HFFc6 (cell line): ENCODE measurements at places on chromosomes 7 and 10.

DNA sequence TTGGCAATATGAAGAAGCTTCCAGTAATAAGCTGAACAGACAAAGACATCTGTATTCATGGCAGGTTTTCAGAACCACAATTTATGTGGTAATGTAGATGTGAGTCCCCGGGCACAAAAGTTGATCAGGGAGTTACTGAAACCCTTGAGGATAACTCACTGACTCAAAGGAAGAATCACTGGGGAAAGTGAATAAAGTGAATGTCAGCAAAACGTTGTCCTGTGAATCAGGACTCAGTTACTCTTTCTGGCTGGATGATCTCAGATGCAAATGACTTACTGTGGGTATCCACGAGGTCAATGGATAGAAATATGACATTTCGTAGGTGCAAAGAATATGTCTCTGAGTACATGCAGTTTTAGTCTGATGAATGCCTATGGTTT lies 172.8 kb upstream of the CTBP2 start:
- no peak for DNase-seq

DNA sequence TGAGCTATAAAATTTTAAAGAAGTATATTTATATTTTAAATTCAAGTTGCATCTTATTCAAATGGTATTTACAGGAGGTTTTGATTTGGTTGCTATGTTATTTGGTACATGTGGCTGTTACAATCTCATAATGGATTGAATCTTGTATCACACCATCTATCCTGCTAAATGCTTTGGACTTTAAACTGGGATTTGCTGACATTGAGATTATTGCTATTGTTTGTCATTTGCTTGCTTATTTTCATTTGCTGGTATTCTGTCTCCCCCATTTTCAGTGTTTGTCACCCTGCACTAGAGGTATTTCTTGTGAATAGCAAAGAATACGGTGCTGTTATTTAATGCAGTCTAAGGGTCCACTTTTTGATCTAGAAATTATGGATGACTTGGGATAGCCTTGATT lies 171.1 kb downstream of the SH2D4B start:
- DNase-seq: no peak

DNA sequence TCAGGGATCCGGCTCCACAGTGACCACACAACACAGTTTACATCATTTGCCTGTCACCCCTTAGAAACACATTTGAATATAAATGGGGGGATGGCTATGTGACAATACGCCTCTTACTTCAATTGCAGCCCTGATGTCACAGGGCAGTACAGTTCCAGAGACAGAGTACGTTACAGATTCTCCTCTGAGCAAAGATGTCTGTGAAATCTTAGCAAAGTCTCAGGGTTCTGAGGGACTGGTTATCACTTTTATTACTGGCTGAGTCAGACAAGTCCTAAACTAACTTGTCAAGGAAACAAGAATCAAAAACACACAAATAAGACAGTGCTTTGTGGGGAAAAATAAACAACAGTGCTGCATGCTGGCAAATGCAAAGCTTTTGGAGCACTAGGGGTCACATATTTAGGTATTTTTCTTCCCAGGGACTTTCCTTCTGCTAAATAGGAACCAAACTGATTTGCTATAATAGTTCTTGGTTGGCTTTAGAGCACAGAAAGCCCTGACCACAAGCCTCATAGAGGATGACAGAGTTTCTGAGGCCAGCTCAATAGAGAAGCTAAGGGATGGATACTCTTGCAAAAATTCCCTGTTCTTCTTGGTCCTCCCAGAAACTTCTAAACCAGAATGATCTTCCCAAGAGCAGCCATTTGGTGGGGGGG lies 501.6 kb downstream of the GRID1 start:
- no peak for DNase-seq

DNA sequence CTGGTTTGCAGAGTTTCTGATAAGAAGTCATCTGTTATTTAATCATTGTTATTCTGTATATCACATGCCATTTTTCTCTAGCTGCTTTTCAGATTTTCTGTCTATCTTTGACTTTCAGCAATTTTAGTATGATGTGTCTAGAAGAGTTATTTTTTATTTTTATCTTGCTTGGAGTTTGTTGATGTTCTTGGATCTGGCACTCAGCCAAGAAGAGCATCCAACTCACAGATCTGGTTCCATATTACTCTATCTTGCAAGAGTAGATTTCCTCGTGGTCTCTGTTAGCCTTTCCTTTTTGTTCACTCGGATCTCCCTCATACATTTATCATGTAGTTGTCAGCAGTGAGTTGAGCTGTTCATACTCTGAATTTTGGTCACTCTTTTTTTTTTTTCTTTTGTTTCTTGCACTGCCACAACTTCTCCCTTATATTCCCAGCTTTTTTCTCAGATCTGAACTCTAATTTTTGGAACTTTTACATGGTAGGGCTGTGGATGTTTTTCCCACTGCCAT lies 54.8 kb upstream of the CALCR start:
- DNase-seq: no peak

DNA sequence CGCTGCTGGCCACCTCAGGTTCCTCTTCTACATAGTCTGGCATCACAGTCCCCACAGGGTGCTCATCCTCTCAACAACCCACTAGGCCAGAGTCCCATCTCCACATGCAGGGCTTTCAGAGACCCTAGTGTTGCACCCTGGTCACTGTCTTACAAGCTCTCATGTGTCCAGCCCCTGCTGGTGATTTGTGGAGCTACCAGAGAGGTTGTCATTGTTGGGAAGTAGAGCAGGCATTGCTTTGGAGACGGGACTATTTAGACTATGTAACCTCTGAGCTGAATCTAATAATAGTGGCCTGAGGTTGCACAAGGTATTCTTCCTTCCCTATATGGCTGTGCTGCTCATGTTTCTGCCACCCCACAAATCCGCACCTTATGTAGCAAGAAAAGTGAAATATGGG lies 135.3 kb upstream of the VWC2 start:
- DNase-seq: no peak

GRCh38 chr7:12674861-12675260 lies 12.6 kb upstream of the ARL4A start:
- no peak for DNase-seq

- peak; percentile 69 for DNase-seq
Observed at GRCh38 chr7:5177060-5177459, 13.0 kb upstream of the WIPI2 start.

DNA sequence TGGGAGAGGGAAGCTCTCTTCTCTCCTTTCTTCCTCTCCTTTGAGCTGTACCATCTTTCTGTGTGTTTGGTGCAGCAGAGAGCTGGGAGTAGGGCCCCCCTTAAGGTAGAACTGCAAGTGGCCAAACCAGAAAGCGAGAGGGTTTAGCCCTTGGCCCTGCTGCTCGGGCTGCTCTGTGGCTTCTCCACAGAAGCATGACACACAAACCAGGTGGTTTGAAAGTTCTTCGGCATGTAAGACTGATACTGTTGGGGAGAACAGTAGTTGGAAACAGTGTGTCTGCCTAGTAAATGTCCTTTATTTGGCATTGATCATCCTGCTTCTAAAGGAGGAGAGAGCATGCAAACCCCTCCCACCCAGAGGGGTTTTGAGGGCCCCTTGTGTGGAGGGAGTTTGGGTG lies 277.8 kb downstream of the CELF2 start:
- no peak for DNase-seq

DNA sequence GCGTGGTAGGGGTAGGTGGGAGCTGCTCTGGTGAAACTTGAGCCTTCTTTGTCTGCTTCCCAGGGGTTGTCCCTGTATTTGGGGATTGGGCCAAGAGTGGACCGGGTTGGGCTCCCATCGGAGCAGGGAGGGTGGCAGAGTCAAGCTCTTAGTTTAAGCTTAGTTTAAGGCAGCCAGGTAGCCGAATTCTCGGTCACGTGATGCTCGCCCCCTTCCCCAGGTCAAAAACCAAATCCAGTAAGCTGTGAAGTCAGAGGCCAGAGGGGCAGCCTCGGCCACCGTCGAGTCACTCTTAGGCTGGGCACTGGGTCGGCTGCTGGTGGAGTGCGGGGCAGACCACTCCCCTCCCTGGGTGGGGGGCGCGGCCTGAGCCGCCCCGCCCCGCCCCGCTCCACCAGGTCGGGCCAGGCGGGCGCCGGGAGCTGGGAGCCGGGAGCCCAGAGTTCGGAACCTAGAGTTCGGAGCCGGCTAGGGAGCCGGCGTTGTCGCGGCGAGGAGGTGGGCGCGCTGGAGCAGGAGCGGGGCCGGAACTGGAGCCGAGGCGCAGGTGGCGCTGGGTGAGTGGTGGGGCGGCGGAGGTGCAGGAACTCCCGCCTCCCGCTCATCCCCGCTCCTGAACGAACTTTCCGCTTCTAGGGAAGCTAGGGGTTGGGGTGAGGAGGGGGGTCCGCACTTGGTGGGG lies 2.8 kb upstream of the LZTS2 start:
- DNase-seq: no peak

DNA sequence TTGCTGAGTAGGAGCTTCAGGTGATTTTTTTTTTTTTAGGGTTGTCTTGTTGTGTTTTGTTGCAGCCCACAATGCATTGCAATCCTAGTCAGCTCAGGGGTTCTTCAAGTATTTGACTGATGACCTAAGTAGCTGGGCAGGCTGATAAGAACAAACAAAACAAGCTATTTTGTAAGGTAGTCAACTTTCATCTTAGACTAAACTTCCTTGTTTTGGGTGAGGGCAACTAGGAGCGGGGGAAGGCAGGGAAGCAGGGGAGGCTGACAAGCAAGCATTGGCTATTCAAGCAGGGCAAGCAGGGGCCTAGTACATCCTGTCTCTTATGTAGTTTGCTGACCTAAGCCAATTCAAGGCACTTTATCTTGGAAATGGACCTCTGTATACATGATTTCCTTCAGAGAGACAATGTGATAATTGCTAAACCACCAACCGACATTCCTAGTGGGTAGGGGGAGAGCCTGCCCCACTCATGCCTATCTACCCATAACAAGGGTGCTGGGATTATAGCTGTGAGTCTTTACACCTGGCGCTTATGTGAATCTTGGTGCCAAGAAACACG lies 163.3 kb upstream of the PRKCQ start:
- DNase-seq: no peak

GRCh38 chr10:62745581-62745980 lies 58.9 kb upstream of the ADO start:
- no peak for DNase-seq

DNA sequence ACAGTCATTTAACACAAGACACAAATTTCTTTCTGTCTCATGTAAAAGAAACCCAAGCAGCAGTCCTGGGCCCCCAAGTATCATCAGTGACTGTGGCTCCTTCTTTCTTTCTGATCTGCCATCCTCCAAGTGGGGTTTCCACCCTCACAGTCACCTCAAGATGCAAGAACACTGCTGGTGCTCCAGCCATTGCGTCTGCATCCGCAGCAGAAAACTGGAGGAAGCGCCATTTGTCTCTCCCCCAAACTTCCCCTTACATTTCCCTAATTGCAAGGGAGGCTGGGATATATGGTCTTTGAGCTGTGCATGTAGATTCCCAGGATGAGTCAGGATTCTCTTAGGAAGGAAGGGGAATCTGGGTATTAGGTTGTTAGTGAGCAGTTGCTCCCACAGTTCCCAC lies 60.9 kb upstream of the GNA12 start:
- no peak for DNase-seq

DNA sequence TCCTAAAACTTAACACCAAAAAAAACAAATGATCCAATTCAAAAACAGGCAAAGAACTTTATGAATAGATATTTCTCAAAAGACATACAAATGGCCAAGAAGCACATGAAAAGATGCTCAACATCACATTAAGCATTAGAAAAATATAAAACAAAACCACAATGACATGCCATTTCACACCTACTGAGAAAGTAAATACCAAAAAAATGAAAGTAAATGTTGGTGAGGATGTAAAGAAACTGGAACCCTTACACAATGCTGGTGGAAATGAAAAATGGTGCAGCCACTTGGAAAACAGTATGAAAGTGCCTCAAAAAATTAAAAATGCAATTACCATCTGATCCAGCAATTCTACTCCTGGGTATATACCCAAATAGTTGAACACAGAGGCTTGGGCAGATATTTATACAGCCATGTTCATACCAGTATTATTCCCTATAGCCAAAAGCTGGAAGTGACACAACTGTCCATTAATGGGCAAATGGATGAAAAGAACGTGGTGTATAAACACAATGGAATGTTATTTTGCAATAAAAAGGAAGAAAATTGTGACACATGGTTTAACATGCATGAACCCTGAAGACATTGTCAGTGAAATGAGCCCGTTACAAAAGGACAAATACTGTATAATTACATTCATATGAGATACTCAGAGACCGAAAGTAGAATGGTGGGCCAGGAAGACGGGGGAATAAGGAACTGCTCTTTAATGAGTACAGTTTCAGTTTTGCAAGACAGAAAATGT lies 89.0 kb downstream of the JMJD1C start:
- peak; percentile 87 for DNase-seq

- no peak for DNase-seq
Observed at GRCh38 chr10:13632884-13633440, 46.2 kb downstream of the PRPF18 start.

DNA sequence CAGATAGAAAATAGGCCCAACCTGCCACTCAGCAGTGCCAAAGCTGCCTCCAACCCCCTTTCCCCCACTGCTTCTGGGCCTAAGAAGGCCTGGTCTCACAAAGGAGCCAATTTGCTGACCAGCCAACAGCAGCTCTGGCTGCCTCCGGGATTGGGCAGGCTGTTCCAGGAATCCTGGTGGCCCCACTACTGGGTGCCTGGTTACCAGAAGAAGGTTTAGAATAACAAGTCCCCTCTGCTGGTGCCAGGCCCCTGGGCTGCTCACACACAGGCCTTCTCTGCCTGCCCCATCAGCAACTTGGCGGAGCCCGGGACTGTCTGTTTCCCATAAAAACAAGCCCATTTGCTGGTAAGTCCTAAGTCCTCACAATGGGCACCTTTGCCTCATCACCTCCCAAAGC lies 1.2 kb downstream of the PHKG1 start:
- no peak for DNase-seq

DNA sequence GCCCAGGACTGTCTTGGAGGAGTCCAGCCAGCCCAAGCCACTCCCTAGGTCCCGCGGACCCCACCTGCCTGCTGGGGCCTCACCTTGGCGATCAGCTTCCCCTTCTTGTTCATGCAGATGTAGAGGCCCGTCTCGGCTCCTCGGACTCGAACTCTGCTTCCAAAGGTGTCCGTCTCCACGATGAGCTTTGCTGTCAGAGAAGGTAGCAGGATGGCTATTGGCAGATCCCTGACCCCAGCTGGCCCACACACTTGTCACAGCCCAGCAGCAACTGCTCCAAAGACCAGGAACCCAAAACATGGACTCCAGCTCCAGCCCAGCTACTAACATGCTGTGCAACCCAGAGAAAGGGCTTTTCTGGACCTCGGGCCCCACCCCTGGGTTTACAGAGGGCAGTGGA lies 4.5 kb downstream of the FGF8 start:
- no peak for DNase-seq

GRCh38 chr10:121927318-121927840 lies 452 bp downstream of the ATE1 start:
- peak; percentile 43 for DNase-seq

DNA sequence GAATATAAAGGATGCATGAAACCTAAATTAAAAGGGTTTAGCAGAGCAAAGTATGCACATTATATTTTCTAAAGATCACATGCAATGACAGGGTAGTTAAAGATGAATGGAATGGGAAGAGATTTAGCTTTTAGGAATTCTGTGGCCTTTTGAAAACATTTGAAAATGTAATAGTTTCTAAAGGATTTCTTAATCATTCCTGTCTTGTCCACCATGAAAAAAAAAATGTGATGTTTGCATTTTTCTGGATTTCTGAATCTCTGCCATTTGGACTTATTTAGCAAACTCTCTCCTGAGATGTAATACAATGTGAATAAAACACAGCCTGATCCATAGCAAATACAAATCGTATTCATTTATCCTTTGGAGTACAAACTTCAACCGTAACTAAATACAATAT lies 126.6 kb upstream of the RAB11FIP2 start:
- DNase-seq: no peak
